HEK293T (cell line): ENCODE measurements at places on chromosomes 6 and 20.
A peak's percentile ranks its signal among the peaks of the same experiment; 100 is the strongest.

- DNase-seq = no peak
Measured at GRCh38 chr20:48933017-48933766, 11.7 kb downstream of the ARFGEF2 start.

DNA sequence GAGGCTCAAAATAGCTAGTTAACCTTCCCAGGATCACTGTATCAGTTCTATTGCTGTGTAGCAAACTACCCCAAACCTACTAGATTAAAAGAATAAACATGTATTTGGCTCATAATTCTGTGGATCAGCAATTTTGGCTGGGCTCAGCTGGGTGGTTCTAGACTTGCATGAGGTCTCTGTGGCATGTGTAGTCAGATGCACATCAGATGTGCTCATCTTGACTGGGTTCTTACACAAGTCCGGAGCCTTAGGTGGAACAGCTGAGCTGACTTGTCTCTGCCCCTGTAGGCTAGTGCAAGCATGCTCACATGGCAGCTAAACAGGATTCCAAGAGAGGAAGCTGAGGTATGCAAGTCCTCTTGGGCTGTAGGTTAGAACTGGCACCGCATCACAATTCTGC, 173.2 kb upstream of the PRND start:
- DNase-seq = no peak

- DNase-seq = no peak
Measured at GRCh38 chr6:150567380-150567779, 32.3 kb upstream of the PLEKHG1 start.

DNA sequence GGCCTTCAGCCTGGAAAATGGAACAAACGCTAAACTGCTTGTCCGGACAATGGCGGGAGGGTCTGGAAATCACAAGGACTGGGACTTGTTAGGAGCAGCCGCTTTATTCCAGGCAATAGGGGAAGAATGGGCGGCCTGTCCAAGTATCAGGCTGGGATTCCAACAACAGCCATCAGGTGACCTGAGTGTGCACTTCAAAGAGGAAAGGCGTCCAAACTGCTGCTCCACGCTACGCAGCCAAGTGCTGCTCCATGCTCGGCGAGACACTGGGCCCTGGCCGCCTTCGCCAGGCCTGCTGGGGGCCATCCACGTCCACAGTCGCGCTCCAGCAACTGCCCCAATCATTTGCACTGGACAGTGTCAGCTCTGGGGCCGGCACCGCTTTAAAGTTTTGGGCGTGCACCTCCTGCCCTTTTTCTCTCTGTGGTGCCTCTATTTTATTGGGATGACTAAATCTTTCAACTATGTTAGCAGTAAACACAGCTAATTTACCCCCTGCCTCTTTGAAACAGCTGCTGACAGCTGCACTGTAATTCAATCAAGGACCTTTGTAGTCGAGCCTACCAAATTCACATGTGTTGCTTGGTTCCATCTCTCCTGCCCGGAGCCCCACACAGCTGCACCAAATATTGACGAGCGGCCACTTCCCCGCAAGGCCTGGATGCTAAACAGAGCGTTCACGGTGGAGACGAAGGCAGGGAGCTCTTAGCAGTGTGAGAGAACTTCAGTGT, 98.3 kb downstream of the BMP7 start:
- DNase-seq = peak; percentile 48

- DNase-seq = no peak
Measured at GRCh38 chr6:150539568-150539967, 60.1 kb upstream of the PLEKHG1 start.
